ENCODE measurements at places on chromosomes 12 and 14. TPM values are rescaled to one million over a fixed set of nuclear protein-coding genes. Genes with fewer than 3 reads are reported as not detected.

DNA sequence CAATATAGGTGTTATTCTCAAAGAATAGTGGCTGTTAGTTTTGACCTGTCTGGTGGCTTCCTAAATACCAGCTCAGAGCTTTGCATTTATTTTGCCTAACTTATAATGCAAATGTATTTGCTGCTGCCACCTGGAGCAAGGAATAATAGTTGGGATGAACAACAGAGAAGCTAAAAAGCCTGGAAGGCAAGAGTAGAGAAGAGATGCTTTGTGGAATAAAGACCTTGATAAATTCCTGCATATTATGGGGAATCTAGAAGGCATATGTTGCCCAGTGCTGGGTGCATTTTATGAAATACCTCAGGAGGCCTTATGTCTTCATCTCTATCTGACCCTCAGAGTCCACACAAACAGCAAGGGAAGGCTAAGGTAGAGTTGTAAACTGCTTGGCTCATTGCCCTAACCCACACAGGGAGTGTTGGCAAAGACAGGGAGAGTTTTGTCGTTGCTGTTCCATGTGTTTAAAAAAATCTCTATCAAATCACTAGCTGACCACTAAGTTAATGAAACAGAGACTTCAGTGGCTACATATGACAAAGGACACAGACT lies 53.7 kb upstream of the SCAF11 start:
- DNase-seq, result no peak

- no peak for DNase-seq
These were observed 120.6 kb upstream of the FKBP4 start for GRCh38 chr12:2673966-2674810.

GRCh38 chr14:88621100-88621499 lies 58.3 kb downstream of the ZC3H14 start:
- DNase-seq, result no peak

- DNase-seq, result no peak
These were observed 5.3 kb downstream of the GRIN2B start for GRCh38 chr12:13976028-13976584.

The FAIM2 gene
- polyA plus RNA-seq, result 6.1 TPM

The C14orf180 gene
- not detected for polyA plus RNA-seq

The SLC7A7 gene
- polyA plus RNA-seq, result 125 TPM

DNA sequence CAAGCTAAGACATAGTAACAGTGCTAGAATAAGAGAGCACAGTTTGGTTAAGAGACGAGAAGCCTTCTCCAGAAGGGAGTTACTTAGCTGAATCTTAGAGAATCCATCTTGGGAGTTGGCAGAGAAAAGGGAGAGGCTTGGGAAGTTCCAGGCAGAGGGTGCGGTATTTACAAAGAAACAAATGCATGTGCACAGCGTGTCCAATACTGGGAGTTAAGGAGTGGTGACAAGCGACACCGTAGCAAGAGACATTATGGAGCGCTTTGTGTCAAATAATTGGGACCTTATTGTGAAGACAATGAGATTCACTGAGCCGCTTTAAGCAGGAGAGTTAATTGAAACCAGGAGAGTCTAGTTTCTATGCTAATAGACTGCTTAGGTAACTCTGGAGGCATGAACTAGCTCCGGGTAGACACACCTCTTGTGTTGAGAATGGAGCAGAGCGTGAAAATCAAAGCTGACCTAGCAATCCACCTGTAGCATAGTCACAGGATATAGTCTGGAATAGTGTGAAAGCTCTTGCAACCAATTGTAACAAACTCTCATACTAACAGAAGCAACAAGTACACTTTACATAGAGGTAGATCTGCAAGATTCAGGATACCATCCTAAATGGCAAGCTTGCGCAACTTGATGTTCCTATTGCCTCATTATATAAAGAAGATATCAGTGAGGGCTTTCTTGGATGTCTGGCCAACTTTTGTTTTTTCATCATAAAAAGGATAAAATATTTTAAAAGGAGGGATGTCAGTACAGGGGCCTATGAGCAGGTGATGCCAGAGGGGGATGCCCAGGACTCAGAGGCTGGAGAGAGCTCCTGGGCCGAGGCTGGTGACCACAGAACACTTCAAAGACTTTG lies 5.3 kb downstream of the ALDH1L2 start:
- DNase-seq, result no peak

GRCh38 chr12:4215229-4216186 lies 58.1 kb upstream of the CCND2 start:
- DNase-seq, result no peak

- no peak for DNase-seq
These were observed 220.4 kb downstream of the NUBPL start for GRCh38 chr14:31781578-31781977.

GRCh38 chr14:31201111-31201510 lies 6.5 kb downstream of the HECTD1 start:
- DNase-seq, result no peak

GRCh38 chr14:85239791-85240190 lies 290.2 kb upstream of the FLRT2 start:
- DNase-seq, result no peak

DNA sequence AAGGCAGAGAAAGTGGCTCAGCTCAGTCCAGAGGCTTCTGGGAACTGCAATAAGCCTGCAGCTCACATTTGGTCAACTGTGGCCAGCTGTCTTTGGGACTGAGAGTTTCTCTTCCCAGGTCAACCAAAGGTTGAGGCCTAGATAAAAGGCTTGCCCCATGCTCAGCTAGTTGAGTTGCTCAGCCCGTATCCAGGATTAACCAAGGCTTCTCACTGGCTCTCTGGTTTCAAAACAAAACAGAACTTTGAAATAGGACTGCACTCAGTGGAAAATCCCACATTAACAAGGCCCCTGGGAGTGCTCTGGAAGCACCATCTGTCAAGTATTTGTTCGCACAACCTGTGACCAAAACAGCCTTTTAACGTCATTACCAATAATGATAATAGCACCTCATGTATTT lies 40.3 kb upstream of the NUAK1 start:
- no peak for DNase-seq

DNA sequence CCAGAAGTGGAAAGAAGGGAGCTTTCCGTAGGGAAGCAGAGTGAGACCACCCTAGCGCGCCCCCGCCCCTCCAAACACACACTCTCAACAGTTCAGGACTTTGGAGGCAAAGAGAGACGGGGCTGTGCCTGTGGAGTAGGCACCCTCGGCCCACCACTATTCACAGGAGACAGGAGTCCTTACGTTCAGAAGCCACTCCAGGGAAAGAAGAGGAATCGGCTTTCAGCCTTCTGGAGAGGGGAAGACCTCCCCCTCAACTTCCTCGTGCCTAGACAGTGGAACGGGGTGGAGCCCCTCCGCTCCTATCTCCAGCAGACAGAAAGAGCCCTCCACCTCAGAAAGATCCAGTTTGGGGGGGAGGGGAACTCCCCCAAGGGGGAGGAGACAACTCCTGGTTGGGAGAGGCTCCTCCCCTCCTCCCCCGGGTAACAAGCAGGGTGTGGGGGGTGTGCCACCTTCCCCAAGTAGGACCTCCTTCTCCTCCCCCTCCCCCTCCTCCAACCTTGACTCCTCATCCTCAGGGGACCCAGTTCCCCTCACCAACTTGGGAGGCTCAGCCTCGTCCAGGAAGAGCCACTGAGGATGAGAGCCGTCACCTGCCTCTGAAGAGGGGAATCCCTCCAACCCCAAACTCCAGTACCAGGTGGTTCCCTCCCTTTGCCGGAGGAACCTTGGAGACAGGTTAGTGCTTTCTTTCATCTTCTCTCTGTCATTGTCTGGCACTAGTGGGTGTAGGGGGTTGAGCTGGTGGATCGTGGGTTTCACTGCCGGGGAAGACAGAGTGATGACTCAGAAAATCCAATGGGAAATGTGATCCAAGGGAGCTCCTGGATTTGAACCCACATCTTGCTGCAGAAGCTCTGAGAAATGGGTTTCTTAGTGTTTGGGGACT lies 883 bp downstream of the FOXJ2 start:
- no peak for DNase-seq

The PGAM5 gene
- 21.0 TPM for polyA plus RNA-seq

- no peak for DNase-seq
These were observed 41.0 kb upstream of the COL2A1 start for GRCh38 chr12:48045061-48045846.

GRCh38 chr12:122975790-122976647 lies 975 bp downstream of the OGFOD2 start:
- DNase-seq, result no peak

GRCh38 chr12:97394657-97395056 lies 67.9 kb upstream of the RMST start:
- DNase-seq, result no peak

The RNF212B gene
- 1.8 TPM for polyA plus RNA-seq

- DNase-seq, result no peak
These were observed 734.2 kb downstream of the MED13L start for GRCh38 chr12:115543269-115543668.

- DNase-seq, result no peak
These were observed 42.3 kb downstream of the BRAP start for GRCh38 chr12:111643427-111643826.

The IFNG-AS1 gene
- polyA plus RNA-seq, result not detected

The FAM186B gene
- 0.98 TPM for polyA plus RNA-seq

The DPY19L2 gene
- polyA plus RNA-seq, result 30.1 TPM

DNA sequence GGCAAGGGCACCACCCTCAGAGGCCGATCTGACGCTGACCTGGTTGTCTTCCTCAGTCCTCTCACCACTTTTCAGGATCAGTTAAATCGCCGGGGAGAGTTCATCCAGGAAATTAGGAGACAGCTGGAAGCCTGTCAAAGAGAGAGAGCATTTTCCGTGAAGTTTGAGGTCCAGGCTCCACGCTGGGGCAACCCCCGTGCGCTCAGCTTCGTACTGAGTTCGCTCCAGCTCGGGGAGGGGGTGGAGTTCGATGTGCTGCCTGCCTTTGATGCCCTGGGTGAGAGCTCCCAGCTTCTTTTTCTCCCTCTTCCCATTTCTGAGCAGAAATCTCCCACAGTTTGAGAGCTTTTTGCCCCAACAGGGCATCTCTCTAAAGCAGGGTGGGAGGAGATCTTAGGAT lies 1.8 kb downstream of the OAS1 start:
- no peak for DNase-seq

- DNase-seq, result no peak
These were observed 12.9 kb upstream of the TRIM9 start for GRCh38 chr14:51107801-51108200.

The CPM gene
- polyA plus RNA-seq, result 23.3 TPM

- DNase-seq, result no peak
These were observed 49.9 kb downstream of the HELB start for GRCh38 chr12:66352197-66352596.
